Activated gamma-delta T cell treated with anti-CD3 and anti-CD28 coated beads, Interleukin-2, amount 50 U/mL, for 16 hours (primary cell): ENCODE measurements at places on chromosomes 4 and X.

GRCh38 chrX:54171527-54172250 is 11.4 kb downstream of the FAM120C start:
- no peak for DNase-seq

GRCh38 chrX:143500751-143501150 is 16.5 kb downstream of the SPANXN3 start:
- DNase-seq = no peak

DNA sequence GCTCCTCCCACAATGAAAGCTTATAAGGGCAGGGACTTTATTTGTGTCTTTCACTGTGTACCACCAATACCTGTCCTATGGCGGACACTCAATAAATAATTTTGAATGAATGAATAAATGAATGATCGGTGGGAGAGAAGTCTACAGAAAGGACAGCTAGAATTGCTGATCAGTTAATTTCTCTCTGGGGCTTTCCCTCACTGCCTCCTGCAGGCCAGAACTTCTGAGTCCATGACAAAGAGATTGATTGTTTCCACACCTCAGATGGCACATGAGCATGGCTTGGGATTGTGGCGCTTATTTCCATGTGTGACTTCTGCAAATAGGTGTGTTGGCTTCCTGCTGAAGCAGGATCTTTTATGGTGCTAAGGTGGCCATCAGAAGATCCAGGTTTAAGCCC is 6.3 kb downstream of the FAM47E start:
- DNase-seq = no peak

GRCh38 chr4:105970371-105970770 is 75.1 kb downstream of the NPNT start:
- DNase-seq = no peak

- no peak for DNase-seq
These were observed 19.7 kb downstream of the NHSL2 start for GRCh38 chrX:71930298-71930697.

- DNase-seq = no peak
These were observed 931.7 kb downstream of the CENPC start for GRCh38 chr4:66613591-66613990.

DNA sequence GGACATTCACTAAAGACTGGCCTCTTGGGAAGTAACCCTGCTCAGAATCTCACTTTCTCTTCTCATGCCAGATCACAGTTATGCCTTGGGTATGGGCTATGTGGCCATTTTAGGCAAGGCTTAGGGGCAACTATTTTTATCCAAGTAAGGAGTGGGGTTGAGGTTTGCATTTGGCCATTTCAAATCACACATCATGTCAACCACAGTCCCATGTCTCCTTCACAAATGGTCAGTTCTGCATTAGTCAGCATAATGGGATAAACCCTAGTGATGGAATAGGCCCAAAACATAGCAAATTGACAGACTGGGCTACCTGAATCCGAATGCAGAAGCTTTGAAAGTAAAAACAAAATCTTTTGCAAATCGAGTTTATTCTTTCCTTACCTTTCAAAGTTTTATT is 827 bp upstream of the RTL3 start:
- DNase-seq = no peak

GRCh38 chrX:105697984-105698781 is 124.2 kb upstream of the NRK start:
- DNase-seq = no peak

- peak; percentile 9 for DNase-seq
These were observed 5.1 kb upstream of the GABRQ start for GRCh38 chrX:152632445-152633097.

DNA sequence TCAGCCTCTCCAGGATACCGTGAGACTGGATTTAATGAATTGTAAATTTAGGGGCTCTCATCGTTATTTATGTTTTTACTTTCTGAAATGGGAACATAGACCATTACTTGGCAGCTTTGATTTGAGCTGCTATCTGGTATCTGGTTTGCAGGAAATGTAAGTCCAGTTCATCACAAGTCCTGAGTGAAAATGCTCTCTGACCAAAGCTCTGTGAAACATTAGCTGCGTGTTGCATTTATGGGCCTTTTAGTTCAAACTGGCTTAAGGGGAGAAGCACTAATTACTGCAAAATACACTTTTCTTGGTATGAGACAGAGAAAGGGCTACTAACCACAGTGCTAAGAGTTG is 420 bp downstream of the CC2D2A start:
- DNase-seq = no peak

GRCh38 chr4:122360754-122361153 is 18.1 kb upstream of the ADAD1 start:
- no peak for DNase-seq

- no peak for DNase-seq
These were observed 17.8 kb downstream of the TIGD2 start for GRCh38 chr4:89129080-89129640.

DNA sequence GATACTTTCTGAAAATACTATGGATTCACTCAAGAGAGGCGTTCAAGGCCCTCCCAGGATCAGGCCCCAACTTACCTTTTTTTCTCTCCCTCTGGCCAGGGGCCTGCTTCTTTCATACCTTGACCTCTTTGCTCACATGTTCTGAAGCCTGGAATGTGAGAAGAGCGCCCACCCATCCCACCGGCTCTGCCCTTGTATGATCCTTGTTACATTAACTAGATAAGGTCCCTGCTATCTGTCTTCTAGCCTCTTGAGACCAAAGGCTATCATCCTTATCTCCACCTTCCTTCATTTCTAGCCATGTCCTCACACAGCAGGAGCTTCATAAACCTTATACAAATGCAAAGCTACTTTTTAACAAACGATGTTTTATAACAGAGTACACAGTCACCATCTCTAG is 45.9 kb downstream of the PROM1 start:
- no peak for DNase-seq

- no peak for DNase-seq
These were observed 59.4 kb downstream of the POLR2B start for GRCh38 chr4:57037982-57038604.

DNA sequence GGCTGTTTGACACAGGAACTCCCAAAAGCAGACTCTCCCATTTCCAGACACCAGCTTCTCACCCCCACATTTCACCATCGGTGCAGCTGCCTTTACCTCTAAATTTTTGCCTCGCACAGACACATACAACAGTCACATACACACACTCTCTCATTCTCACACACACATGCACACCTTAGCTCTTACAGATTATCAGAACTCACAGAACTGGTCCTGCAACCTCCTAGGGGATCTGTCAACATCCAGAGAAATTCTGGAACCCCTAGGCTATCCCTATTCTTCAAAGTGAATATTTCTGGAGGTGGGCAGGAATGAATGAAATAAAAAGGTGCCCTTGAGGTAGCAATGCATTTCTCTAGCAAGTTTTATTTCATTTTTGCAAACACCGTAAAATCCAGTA is 4.1 kb downstream of the HS6ST2 start:
- DNase-seq = no peak

DNA sequence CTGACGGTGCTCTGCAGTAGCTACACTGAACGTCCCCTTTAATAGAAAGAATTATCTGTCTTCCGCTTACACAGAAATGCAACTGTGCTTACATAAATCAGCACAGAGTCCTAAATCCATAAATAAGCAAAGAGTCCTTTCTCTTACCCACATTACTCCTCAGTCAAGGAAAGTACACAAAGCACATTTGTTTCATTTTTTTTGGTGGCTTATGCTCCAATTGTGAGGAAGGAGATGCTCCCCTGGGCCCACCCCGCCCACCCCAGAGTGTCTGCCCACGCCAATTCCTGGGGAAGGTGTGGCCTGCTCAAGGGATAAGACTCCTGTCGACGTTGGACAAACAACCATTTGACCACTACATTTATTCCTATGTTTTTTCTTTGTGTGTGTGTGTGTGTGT is 53.8 kb downstream of the CPLX1 start:
- DNase-seq = no peak

DNA sequence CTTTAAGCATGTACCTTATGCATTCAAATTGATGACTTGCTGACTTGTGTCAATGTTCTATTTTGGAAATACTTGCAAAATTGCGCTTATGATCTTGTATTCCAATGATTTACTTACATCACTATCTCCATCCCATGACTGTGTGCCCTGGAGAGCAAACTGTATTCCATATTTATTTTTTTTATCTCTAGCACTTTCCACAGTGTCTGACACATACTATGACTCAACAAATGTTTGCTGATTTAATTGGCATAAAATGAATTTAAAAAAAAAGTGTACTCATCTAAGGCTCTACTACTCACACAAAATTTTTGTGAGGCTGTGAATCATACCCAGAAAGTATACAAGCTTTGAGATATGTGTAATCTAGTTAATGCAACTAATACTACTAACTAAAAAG is 1066.8 kb upstream of the ADGRL3 start:
- DNase-seq = no peak

- DNase-seq = no peak
These were observed 45.2 kb downstream of the ANXA5 start for GRCh38 chr4:121651597-121651996.

GRCh38 chrX:136635235-136635634 is 12.7 kb upstream of the CD40LG start:
- DNase-seq = no peak

GRCh38 chr4:172018358-172018757 is 205.2 kb downstream of the GALNTL6 start:
- no peak for DNase-seq

GRCh38 chrX:13994104-13994503 is 35.6 kb downstream of the GEMIN8 start:
- DNase-seq = no peak

DNA sequence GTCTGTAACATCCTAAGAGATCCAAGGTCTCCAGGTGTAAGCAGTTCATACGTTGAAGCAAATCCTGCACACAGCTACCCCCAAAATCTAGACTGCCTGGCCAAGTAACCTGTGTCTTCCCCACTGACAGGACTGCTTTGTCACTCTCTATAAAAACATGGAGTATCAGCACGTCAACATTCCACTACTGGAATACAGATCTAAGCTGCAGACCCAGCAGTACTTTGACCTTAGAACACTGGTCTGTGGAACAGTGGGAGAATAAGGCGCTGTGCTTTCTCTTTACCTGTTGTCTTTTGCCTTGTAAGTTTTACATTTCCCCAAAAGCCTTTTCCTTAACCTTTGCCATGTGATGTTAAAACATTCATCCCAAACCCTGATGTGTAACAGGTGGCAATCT is 137.4 kb downstream of the JADE1 start:
- DNase-seq = no peak

GRCh38 chr4:53450773-53451172 is 73.3 kb downstream of the FIP1L1 start:
- DNase-seq = no peak

DNA sequence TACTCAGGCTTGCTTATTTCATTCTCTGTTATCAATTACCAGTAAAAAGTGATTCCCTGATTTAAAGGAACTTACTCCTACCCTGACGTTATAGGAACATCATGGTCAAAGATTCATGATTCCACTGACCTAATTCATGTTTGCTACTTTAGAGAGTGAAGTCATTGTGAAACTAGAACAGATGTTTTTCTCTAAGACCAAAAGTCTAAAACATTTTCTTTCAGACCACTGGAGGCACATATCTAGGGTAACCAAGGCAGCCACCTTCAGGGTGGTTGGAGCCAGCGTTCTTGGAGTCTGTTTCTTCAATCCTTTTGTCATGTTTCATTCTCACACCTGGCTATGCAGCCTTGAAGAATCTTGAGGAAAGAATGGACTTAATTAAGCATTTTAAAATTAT is 77.8 kb downstream of the GALNTL6 start:
- no peak for DNase-seq

DNA sequence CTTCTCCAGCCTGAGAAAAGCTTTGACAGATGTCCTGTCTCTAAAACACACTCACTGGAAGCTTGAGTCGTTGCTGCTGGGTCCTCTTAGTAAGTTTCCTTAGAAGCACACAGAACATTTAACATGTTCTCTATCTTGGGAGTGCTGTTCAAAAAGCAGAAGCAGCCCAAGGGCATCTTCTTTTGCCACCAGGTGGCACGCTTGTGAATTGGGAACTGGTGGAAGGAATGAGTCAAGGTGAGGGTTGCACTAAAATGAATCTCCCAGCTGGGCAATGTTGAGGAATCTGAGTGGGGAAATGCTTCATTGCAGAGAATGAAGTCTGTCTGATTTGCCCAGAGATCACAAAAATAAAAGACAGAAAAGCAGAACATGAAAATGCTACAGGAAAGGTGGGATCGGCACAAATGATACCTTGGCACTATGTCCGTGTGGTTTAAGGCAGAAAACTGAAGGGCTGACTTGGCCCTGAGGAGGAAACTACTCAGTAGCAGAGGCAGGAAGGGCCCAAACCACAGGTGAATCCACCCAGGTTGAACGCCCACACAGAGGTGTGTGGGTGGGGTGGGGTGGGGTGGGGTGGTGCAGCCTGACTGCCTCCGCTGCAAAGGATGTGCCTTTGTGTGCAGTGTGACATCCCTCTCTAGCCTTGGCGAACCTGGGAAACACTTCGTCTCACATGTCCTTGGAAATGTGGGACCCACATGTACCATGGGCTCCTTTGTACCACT is 26.0 kb downstream of the KIT start:
- DNase-seq = peak; percentile 28

DNA sequence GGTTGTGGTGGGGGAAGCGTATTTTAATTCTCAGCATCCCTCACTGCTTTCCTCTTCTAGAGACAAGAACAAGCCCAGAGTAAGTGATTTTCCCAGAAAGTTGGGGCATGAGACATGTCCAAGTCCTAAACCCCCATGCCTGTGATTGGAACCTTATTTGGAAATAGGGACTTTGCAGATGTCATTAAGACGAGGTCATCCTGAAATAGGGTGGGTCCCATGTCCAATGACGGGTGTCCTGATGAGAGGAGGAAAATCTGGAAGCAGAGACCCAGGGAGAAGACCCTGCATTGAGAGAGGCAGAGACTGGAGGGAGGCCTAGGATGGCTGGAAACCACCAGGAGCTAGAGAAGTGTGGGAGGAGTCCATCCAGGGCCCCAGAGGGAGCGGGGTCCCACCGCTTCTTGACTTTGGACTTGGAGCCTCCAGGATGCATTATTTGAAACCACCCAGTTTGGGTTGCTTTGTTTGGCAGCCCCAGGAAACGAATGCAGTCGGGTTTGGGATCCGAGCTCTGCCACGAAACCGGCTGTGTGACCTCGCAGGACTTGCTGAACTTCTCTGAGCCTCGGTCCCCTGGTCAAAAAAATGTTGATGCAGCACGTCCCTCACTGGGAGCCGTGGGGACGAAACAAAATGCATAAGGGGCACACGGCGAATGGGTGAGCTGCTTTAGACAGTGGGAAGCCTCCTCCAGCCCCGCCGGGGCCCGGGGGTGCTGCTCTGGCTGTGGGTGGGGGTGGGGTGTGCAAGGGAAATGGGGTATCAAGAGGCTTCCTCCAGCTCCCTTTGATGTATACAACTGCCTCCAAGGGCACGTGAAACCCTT is 113.9 kb downstream of the CPZ start:
- DNase-seq = no peak

DNA sequence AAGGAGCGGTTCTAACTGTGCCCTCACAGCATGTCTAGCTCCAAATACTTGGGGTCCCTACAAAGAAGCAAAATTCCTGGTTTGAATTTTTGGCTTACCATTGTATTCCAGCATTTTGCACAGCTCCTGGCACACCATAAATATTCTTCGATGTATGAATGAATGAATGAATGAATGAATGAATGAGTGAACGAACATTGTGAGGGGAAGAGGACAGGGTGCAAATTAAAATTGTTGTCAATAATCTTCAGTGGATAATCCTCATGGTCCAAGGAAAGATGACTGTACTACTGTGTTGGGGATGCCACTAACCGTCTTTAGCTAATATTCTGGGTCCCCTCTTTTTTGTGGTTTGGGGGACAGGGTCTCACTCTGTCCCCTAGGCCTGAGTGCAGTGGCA is 110.9 kb upstream of the MAP3K15 start:
- no peak for DNase-seq

- no peak for DNase-seq
These were observed 116.3 kb downstream of the DHX15 start for GRCh38 chr4:24468071-24468470.

GRCh38 chr4:75065909-75066308 is 133.0 kb downstream of the PARM1 start:
- no peak for DNase-seq
